T-helper 2 cell treated with Interferon-gamma antibody and Interleukin-4, amounts not matched to agents 5 μg/mL and 100 μg/mL, for 36 hours (primary cell): ENCODE measurements at places on chromosomes 1 and 21.
A peak's percentile ranks its signal among the peaks of the same experiment; 100 is the strongest.

DNA sequence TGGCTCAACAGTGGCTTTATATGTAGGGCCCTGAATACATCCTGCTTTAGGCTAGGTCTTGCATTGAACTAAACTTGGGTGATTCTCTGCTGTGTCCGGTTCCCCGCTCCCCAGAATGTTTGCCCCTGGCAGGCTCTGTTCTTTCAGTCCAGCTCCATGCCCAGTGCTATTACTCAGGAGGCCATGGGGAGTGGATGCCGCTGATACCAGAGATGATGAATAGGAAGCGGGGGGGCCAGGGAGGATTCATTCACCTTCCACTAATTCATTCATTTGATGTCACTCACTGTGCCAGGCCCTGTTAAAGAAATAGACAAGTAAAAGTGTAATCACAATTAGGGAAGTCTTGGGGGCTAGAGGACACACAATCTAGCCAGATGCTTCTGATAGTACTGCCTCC, 83.8 kb downstream of the TMEM53 start:
- no peaks in the 10 kb centered on the region for H3K36me3 ChIP-seq
- no peak overlapping the region for H3K4me3 ChIP-seq
- H3K27ac ChIP-seq = no peak overlapping the region
- DNase-seq = no peak
- H3K27me3 ChIP-seq = no peaks in the 10 kb centered on the region

DNA sequence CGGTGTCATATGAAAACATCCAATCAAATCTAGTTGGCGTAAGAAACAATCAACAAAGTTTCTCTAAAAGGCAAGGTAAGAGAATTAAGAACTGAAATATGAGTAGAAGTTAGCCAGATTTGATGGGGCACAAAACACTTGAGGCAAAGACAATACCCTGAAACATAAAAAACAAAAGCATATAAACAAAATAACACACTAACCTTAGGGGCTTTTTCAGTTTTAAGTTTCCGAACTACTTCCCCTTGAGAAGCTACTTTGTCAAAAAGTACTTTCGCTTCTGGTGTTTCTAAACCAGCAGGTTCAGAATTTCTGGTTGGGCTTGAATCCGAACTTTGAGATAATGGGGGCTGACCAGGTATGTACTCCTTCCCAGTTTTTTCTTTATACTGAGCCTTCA, 57.9 kb downstream of the EPRS1 start:
- peaks cover 3% of the 10 kb centered on the region for H3K4me1 ChIP-seq
- H3K27ac ChIP-seq = no peak overlapping the region
- H3K4me3 ChIP-seq = no peak overlapping the region
- H3K27me3 ChIP-seq = no peaks in the 10 kb centered on the region
- no peak for DNase-seq
- peaks cover 29% of the 10 kb centered on the region for H3K36me3 ChIP-seq

DNA sequence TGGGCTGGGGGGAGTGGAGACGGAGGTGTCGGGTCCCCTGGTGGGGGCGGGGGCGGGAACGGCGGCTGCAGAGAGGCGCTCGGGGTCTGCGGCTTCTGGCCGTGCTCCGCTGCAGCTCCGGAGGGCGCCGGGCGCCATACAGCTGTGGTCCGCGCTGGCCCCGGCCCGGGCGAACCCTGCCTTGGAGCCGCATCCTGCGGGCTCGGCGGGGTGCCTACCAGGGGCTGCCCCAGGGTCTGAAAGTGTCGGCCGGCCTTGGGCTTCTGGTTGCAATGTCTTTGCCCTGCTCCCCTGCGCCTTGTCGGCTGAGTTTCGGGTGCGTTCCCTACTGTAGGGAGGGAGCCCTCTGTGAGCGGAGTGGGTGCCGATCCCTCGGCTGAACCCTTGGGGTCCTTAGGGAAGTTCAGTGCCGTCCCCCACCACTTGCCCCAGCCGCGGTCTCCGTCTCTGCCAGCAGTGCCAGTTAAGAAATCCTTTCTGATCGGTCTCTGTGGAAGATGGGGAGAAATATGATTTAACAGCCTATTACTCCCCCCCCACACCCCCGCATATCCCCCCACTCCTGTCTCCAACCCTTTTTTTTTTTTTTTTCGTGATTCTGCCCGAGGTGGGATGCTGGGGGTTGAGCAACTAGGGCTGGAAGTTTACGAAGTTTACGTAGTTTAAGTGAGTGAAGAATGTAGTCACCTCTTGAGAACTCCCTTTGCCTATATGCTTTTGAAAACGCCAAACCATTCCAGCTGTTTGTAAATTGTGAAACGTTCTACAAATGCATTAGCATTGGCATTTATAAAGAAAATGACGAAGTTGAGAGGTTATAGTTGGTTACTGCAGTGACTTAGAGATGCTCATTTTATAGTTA, 588 bp downstream of the NEXN start:
- H3K4me1 ChIP-seq = peaks cover 6% of the 10 kb centered on the region
- H3K36me3 ChIP-seq = peaks cover 5% of the 10 kb centered on the region
- no peak overlapping the region for H3K27ac ChIP-seq
- H3K27me3 ChIP-seq = peaks cover 31% of the 10 kb centered on the region
- H3K4me3 ChIP-seq = peak overlapping the region; percentile 60

DNA sequence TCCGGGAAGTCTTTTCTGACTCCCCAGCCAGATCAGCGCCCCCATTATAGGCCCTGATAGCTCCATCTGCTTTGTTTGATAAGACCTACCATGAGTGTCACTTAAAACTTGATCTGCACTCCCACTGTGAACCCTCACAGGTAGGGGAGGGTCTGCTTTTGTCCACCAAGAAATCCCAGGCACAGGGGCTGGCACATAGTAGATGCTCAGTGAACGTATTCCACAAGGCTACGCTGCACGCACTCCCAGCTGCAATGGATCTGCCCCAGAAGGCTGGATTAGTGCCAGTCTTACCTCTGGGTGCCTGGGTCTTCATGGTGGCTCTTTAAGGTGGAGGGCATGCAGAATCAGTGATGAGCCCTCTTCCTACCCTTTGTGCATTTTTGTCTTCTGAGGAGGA, 447.1 kb downstream of the PTPRU start:
- peaks cover 5% of the 10 kb centered on the region for H3K4me1 ChIP-seq
- DNase-seq = no peak

DNA sequence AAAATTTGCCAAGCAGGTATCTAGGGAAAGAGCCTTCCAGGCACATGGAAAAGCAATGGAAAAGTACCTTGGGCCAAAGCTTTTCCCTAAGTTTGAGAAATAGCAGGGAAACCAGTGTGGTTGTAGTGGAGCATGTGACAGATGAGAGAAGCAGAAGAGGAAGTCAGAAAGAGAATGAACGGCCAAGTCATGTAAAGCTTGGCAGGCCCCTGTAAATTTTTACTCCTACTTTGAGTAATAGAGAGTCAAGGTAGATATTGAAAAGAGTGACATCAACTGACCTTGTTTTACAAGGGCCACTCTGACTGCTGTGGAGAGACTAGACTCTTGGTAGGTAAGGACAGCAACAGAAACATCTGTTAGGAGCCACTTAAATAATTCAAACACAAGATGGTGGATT, 180.9 kb upstream of the PRMT6 start:
- H3K27ac ChIP-seq = no peak overlapping the region
- no peak for DNase-seq
- H3K36me3 ChIP-seq = no peaks in the 10 kb centered on the region
- H3K4me1 ChIP-seq = no peaks in the 10 kb centered on the region
- no peak overlapping the region for H3K4me3 ChIP-seq

GRCh38 chr1:162627662-162628296, 4.5 kb upstream of the DDR2 start:
- H3K36me3 ChIP-seq = no peaks in the 10 kb centered on the region
- H3K4me1 ChIP-seq = no peaks in the 10 kb centered on the region
- peaks cover 7% of the 10 kb centered on the region for H3K27me3 ChIP-seq
- no peak overlapping the region for H3K4me3 ChIP-seq

GRCh38 chr1:165695031-165695430, 3.3 kb downstream of the ALDH9A1 start:
- no peak for DNase-seq
- no peaks in the 10 kb centered on the region for H3K27me3 ChIP-seq
- H3K4me1 ChIP-seq = peaks cover 35% of the 10 kb centered on the region
- H3K27ac ChIP-seq = no peak overlapping the region
- peaks cover 48% of the 10 kb centered on the region for H3K36me3 ChIP-seq

GRCh38 chr1:62218604-62219003, 24.0 kb downstream of the L1TD1 start:
- H3K36me3 ChIP-seq = no peaks in the 10 kb centered on the region
- no peaks in the 10 kb centered on the region for H3K4me1 ChIP-seq
- no peak overlapping the region for H3K27ac ChIP-seq
- H3K4me3 ChIP-seq = no peak overlapping the region

DNA sequence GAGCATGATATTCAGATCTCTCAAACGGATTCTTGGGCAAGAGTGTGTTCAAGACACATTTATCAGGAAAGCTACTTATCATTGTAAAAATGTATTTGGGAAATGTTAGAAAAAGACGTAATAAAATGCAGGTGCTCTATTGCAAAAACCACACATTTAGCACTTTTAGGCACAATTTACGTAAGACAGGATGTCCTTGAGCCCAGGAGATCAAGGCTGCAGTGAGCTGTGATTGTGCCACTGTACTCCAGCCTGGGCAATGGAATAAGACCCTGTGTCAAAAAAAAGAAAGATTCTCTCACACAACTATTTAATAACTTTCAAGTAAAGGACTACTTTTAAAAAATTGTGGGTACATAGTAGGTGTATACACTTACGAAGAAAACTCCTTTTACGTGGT, 18.4 kb downstream of the SLC25A33 start:
- DNase-seq = no peak
- H3K36me3 ChIP-seq = peaks cover 30% of the 10 kb centered on the region
- H3K4me1 ChIP-seq = peaks cover 29% of the 10 kb centered on the region
- no peaks in the 10 kb centered on the region for H3K27me3 ChIP-seq

DNA sequence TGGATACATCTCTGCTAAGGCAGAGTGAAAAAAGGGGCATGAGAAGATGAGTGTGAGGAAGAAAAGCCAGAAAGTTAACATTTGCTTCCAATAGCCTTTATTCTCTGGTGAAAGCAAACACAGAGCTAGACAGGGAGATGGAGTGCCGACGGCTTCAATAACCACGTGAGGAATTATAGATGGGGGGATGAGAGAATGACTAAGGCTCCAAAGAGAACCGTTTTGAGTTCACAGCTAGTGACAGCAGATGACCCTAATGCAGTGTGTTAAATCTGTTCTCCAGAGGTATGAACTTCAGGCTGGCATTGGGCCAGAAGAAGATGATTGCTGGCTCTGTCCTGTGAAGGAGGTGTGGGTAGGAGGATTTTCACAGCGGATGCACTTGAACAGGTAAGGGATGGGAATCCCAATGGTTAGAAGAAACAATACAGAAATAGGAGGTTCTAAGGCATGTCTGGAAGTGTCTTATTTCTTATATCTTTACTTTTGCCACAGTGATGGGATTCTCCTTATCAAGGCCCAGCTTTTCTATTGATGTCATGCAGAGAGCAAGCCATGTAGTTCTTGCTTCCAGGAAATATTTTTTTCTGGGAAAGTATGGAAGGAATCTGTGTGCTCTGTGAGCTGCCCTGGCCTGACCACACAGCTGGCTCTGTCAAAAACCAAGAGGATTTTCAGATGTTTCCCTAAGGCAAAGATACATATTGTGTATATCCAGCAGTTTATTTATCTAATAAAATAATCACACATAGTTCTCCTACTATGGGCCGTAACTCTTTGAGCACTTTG, 573.8 kb downstream of the LTN1 start:
- no peak overlapping the region for H3K4me3 ChIP-seq
- H3K27ac ChIP-seq = no peak overlapping the region
- no peaks in the 10 kb centered on the region for H3K4me1 ChIP-seq
- H3K27me3 ChIP-seq = no peaks in the 10 kb centered on the region
- no peaks in the 10 kb centered on the region for H3K36me3 ChIP-seq

GRCh38 chr1:156643049-156643777, 1.3 kb downstream of the BCAN start:
- H3K4me1 ChIP-seq = peaks cover 25% of the 10 kb centered on the region
- DNase-seq = no peak
- peaks cover 82% of the 10 kb centered on the region for H3K27me3 ChIP-seq
- peak overlapping the region; percentile 41 for H3K4me3 ChIP-seq

DNA sequence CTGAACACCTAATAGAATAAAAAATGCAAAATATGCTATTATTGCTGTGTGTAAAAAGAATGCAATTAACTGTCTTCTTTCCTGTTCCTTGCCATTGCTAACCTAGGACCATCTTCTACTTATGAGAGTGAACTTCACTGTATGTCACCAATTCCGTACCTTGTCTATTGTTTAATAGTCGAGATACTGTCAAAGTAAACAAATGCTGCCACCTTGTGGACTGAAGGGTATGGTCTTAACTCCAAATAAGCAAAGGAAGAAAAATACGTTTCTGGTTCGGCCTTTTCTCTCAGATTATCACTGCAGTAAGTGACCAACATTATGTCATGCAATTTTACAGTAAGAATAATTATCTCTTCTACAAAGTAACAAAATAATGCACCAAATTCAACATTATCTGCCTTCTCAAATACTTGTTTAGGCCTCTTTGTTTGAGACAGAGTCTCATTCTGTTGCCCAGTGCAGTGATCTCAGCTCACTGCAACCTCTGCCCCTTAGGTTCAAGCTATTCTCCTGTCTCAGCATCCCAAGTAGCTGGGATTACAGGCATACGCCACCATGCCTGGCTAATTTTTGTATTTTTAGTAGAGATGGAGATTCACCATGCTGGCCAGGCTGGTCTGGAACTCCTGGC, 133.4 kb downstream of the COP1 start:
- no peak overlapping the region for H3K4me3 ChIP-seq
- H3K4me1 ChIP-seq = peaks cover 1% of the 10 kb centered on the region
- peaks cover 43% of the 10 kb centered on the region for H3K36me3 ChIP-seq
- no peak for DNase-seq

DNA sequence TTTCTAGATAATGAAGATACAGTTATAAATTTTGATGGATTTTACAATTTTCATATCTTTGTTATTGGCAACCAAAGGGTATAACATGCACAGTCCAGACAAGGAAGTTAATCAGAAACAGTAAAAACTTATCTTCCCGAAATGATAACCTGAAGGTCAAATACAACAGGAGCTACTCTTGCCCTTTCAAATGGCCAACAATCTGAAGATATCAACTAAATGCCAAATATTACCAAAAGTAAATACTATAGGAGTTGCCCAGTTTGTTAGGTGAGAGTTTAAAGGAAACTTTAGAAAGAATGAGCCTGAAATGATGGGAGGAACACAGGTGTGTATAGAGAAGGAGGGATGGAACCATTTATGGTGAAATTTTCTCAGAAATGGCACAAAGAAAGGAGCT, 153.2 kb downstream of the RGS7 start:
- no peaks in the 10 kb centered on the region for H3K27me3 ChIP-seq
- no peaks in the 10 kb centered on the region for H3K4me1 ChIP-seq
- no peak overlapping the region for H3K4me3 ChIP-seq
- no peak for DNase-seq
- no peak overlapping the region for H3K27ac ChIP-seq
- no peaks in the 10 kb centered on the region for H3K36me3 ChIP-seq

GRCh38 chr1:36771660-36772284, 262.5 kb downstream of the GRIK3 start:
- no peaks in the 10 kb centered on the region for H3K36me3 ChIP-seq
- peaks cover 25% of the 10 kb centered on the region for H3K27me3 ChIP-seq
- no peak overlapping the region for H3K4me3 ChIP-seq
- no peaks in the 10 kb centered on the region for H3K4me1 ChIP-seq
- DNase-seq = no peak
- H3K27ac ChIP-seq = no peak overlapping the region
